ENCODE measurements at places on chromosomes 4 and X. TPM values are rescaled to one million over a fixed set of nuclear protein-coding genes. Genes with fewer than 3 reads are reported as not detected.

EXOC1 gene
- total RNA-seq, result 32.9 TPM

PGM2 gene
- total RNA-seq, result 25.0 TPM

ASB5 gene
- not detected for total RNA-seq

BCORL1 gene
- total RNA-seq, result 15.0 TPM

POF1B gene
- 3.4 TPM for total RNA-seq

ADH1C gene
- 6.8 TPM for total RNA-seq

RNF175 gene
- not detected for total RNA-seq

CYP2U1 gene
- total RNA-seq, result 9.0 TPM

GRIA3 gene
- not detected for total RNA-seq

HSFX4 gene
- total RNA-seq, result not detected

RBM47 gene
- 105 TPM for total RNA-seq

DNA sequence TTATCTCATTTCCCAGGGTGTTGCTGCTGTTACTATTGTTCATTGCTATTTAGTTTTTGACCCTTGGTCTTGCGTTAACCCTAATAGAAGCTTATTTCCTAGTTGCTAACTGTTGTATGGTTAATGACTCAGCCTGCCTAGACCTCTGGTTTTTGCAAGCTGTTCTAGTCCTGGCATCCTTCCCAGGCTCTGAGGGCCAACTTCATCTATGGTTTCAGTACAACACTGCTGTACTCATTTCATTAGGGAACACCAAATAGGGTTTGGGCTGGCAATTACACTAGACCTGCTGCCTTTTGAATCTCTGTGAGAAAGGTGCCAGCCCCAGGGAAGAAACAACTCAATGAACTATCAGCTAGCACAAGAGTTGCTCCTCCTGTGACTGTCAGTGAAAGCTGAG is 59.6 kb downstream of the DCX start:
- no peaks in the 10 kb centered on the region for H3K36me3 ChIP-seq
- no peaks in the 10 kb centered on the region for H3K4me1 ChIP-seq
- no peak for DNase-seq
- no peaks in the 10 kb centered on the region for H3K27me3 ChIP-seq

- H3K27ac ChIP-seq, result no peak overlapping the region
- no peak overlapping the region for H3K4me3 ChIP-seq
- DNase-seq, result no peak
These were observed 2.8 kb upstream of the IL21 start for GRCh38 chr4:122623637-122624166.

DNA sequence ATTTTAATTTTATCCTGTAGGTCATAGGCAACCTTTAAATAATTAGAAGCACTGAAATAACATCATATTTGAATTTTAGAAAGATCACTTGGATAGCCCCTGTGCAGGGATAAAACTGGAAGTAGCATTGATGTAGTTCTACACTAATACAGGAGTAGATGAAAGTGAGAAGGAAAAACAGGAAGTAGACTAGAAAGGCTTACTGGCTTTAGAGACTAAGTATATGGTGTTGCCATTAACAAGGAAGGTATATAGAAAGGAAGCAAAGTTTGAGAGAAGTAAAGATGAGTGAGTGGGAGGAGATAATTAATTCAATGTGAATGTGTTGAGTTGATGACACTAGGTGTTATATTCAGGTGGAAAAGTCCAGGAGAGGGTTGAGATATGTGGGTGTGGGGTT is 73.1 kb upstream of the EPGN start:
- no peaks in the 10 kb centered on the region for H3K4me1 ChIP-seq
- no peak overlapping the region for H3K27ac ChIP-seq
- H3K36me3 ChIP-seq, result no peaks in the 10 kb centered on the region

DNA sequence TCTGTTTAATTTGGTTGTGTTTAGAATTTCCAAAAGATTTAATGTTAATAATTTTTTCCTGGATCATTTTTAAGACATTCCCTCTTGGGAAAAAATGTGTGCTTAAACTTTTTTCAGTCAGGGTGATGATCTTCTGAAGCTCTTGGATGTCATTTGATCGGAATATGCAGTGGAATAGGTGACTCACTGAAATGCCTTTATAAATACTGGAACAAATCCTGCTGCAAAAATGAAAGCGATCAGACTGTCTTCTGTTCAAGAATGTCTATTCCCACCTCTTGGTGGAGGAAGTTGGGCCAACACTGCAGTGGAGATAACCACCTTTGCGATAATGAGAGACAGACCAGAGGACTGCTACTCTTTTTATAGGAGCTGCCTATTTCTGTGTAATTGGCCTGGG is 46.7 kb downstream of the LARP1B start:
- H3K4me1 ChIP-seq, result no peaks in the 10 kb centered on the region
- no peak for DNase-seq
- no peak overlapping the region for H3K27ac ChIP-seq

GRCh38 chrX:57951666-57952319 is 41.5 kb upstream of the ZXDA start:
- no peaks in the 10 kb centered on the region for H3K36me3 ChIP-seq
- H3K27ac ChIP-seq, result no peak overlapping the region
- no peak for DNase-seq

- no peaks in the 10 kb centered on the region for H3K36me3 ChIP-seq
- DNase-seq, result no peak
- no peak overlapping the region for H3K4me3 ChIP-seq
- H3K27ac ChIP-seq, result no peak overlapping the region
- no peaks in the 10 kb centered on the region for H3K27me3 ChIP-seq
These were observed 24.9 kb upstream of the CHRNA9 start for GRCh38 chr4:40310225-40310624.

- H3K36me3 ChIP-seq, result no peaks in the 10 kb centered on the region
- DNase-seq, result no peak
- H3K4me3 ChIP-seq, result no peak overlapping the region
- no peak overlapping the region for H3K27ac ChIP-seq
- H3K4me1 ChIP-seq, result no peaks in the 10 kb centered on the region
These were observed 69.4 kb upstream of the CLDN34 start for GRCh38 chrX:9897761-9898161.

DNA sequence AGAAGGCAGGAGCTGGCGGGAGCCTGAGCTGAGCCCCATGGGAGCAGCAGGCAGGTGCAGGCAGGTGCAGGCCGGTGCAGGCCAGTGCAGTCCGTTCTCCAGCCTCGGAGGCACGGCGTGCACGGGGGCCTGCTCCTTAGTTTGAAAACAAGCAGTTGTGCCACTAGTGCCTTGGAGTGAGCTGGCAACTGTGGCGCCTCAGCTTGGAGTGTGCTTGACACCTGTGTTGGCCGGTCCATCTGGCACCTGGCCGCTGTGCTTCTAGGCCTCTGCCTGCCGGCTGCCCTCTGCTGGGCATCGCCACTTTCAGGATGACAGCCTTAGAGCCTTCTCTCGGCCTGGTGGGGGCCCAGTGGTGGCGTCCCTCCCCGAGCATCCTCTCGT is 47.9 kb downstream of the RGS12 start:
- H3K4me1 ChIP-seq, result peaks cover 4% of the 10 kb centered on the region
- DNase-seq, result peak; percentile 93
- no peaks in the 10 kb centered on the region for H3K36me3 ChIP-seq

- no peak overlapping the region for H3K27ac ChIP-seq
- peaks cover 5% of the 10 kb centered on the region for H3K36me3 ChIP-seq
- H3K4me3 ChIP-seq, result no peak overlapping the region
- no peaks in the 10 kb centered on the region for H3K27me3 ChIP-seq
- no peak for DNase-seq
These were observed 98.4 kb downstream of the STIM2 start for GRCh38 chr4:26958925-26959653.

DNA sequence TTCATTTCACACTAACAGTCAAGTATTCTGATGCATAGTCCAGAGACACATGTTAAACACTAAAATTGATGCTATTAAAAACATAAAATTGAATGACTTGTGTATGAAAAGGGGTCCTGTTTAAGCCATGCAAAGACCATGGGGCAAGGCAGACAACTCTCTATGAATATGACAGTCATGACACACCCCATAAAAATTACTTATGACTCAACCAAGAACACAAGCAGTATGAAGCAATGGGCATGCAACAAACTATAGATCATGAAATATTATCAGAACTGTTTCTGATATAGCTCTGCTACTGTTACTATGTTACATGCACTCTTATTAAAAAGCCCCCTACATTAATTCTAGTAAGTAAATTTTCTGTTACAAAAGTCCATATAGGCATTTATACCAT is 57.5 kb upstream of the ZCCHC13 start:
- no peaks in the 10 kb centered on the region for H3K27me3 ChIP-seq
- peaks cover 4% of the 10 kb centered on the region for H3K36me3 ChIP-seq
- H3K4me1 ChIP-seq, result peaks cover 25% of the 10 kb centered on the region
- H3K4me3 ChIP-seq, result no peak overlapping the region
- DNase-seq, result no peak

GRCh38 chrX:119687661-119688413 is 5.1 kb downstream of the SEPTIN6 start:
- peaks cover 14% of the 10 kb centered on the region for H3K4me1 ChIP-seq
- no peak overlapping the region for H3K27ac ChIP-seq
- H3K27me3 ChIP-seq, result no peaks in the 10 kb centered on the region
- H3K36me3 ChIP-seq, result no peaks in the 10 kb centered on the region
- no peak overlapping the region for H3K4me3 ChIP-seq

GRCh38 chr4:177483271-177483670 is 41.0 kb upstream of the AGA start:
- no peak overlapping the region for H3K4me3 ChIP-seq
- no peaks in the 10 kb centered on the region for H3K27me3 ChIP-seq
- no peak for DNase-seq
- H3K4me1 ChIP-seq, result no peaks in the 10 kb centered on the region

DNA sequence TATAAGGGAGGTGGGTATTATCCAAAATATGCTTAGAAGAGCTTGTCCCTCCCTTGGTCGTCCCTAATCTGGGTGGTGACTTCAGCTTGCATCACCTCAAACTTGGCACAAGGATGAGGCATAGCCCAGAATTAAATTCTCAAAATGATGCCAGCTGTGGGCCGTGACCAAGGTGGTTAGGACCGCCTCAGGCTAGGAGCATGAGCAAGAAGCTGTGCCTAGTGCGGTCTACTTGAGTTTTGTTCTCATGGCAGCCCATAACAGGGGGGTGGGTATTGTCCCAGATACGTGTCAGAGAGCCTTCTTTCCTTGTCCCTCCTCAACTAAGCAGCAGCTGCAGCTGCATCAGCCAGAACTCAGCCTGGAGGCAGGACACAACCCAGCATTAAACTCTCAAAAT is 2620.0 kb downstream of the PCDH7 start:
- H3K4me3 ChIP-seq, result no peak overlapping the region
- no peak overlapping the region for H3K27ac ChIP-seq
- H3K27me3 ChIP-seq, result no peaks in the 10 kb centered on the region
- H3K4me1 ChIP-seq, result no peaks in the 10 kb centered on the region

DNA sequence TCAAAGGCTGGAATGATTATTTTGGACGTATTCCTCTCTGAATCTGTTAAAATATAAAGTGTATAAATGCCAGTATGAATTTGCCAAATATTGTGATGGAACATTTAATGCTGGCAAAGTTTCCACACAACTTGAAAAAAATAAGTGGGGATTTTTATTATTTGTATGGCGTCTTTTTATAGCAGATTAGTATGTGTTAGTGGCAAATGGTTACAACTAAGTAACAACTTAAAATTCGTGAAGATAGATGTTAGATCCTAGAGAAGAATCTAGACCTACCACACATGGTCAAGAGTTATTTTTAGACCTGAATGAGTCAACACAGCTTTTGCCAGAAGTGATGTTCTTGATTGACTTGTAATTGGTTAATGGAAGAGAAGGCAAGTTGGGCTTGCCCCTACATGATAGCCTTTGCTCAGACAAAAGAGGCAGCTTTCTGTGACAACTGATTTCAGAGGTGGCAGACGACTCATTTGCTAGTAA is 4.8 kb downstream of the CPE start:
- peaks cover 2% of the 10 kb centered on the region for H3K4me1 ChIP-seq
- no peak overlapping the region for H3K27ac ChIP-seq
- no peak overlapping the region for H3K4me3 ChIP-seq
- no peaks in the 10 kb centered on the region for H3K36me3 ChIP-seq
- no peak for DNase-seq

DNA sequence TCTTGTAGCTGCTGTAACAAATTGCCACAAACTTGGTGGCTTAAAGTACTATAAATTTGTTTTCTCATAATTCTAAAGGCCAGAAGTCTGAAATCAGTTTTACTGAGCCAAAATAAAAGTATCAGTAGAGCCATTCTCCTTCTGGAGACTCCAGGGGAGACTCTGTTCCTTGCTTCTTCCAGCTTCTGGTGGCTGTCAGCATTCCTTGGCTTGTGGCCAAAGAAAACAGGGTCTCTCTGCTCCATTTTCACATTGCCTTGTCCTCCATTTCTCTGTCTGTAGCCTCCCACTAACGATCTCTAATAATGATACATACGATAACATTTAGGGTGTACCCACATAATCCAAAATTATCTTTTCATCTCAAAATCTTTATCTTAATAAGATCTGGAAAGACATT is 200.4 kb downstream of the MAB21L2 start:
- H3K27me3 ChIP-seq, result no peaks in the 10 kb centered on the region
- H3K36me3 ChIP-seq, result no peaks in the 10 kb centered on the region
- no peak for DNase-seq
- H3K27ac ChIP-seq, result no peak overlapping the region
- H3K4me1 ChIP-seq, result no peaks in the 10 kb centered on the region

GRCh38 chrX:130402208-130402684 is 459 bp downstream of the RBMX2 start:
- H3K36me3 ChIP-seq, result no peaks in the 10 kb centered on the region
- H3K27ac ChIP-seq, result peak overlapping the region; percentile 81

GRCh38 chr4:41213625-41214135 is 662 bp downstream of the APBB2 start:
- no peaks in the 10 kb centered on the region for H3K36me3 ChIP-seq
- no peaks in the 10 kb centered on the region for H3K27me3 ChIP-seq
- peaks cover 20% of the 10 kb centered on the region for H3K4me1 ChIP-seq
- peak overlapping the region; percentile 94 for H3K4me3 ChIP-seq
- peak overlapping the region; percentile 79 for H3K27ac ChIP-seq

- no peak for DNase-seq
- H3K4me3 ChIP-seq, result no peak overlapping the region
These were observed 172.8 kb downstream of the PDHA2 start for GRCh38 chr4:96012687-96013086.

DNA sequence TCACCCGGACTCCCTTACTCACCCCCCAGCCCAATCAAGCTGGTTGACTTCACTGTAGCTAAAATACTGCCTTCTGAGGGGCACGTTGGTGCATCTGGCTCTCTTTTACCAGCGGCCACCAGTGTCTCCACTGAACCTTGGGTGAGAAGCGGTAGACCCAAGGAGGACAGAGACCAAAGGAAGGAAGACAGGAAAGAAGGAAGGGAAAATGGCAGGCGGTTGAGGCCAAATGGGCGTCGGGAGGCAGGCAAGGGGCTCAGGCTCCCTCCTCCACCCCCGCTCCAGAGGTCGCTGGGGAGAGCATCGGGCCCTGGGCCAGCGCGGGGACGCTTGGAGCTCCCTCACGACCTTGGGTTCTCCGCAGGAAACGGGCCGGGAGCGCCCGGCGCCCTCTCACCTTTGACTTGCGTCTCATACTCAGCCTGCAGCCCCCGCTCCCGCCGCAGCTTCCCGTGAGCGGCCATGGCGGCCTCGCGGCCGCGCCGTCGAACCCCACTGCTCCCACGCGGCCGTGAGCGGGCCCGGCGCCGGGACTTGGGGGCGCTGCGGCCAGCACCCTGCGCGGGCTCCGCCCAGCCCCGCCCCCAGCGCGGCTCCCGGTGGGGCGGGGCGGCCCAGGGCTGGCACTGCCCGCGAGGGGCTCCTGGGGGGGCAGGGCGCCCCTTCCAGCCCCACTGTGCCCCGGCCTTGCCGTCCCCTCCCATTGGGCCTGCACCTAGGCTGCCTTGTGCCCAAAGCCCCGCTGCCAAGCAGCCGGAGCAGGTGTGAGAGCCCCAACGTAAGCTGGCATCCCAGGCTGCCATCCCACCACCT is at the start of gene ARHGAP4:
ARHGAP4 (minus strand) TSS at position 526 of the 813 bp plus-strand sequence; CDS start at position 464, 62 bp downstream.
- peaks cover 18% of the 10 kb centered on the region for H3K4me1 ChIP-seq
- peak; percentile 71 for DNase-seq
- H3K27me3 ChIP-seq, result no peaks in the 10 kb centered on the region
- H3K36me3 ChIP-seq, result peaks cover under 1% of the 10 kb centered on the region
- peak within 1 kb of the TSS; percentile 60 for H3K4me3 ChIP-seq
- H3K27ac ChIP-seq, result peak within 1 kb of the TSS; percentile 92
